Fibroblast of the conjunctiva (primary cell): ENCODE measurements at places on chromosomes 5 and 9.

DNA sequence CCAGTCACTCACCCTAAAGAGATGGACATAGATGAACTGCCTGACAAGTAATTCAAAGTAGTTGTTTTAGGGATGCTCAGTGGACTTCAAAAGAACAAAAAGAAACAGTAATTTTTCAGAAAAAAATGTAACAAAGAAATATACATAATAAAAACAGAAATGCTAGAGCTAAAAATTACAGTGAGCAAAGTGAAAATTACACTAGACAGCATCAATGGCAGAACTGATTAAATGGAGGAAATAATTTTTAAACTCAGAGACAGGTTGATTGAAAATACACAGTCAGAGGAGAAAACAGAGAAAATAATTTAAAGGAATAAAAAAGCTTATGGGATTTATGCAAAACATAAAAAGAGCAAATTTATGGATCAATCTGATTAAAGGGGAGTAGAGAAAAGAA lies 1968.4 kb downstream of the EFNA5 start:
- no peak for DNase-seq

GRCh38 chr5:79109527-79110492 lies 1.8 kb upstream of the BHMT start:
- DNase-seq: no peak

- no peak for DNase-seq
These were observed 66.0 kb upstream of the ANGPTL2 start for GRCh38 chr9:127188396-127188795.

DNA sequence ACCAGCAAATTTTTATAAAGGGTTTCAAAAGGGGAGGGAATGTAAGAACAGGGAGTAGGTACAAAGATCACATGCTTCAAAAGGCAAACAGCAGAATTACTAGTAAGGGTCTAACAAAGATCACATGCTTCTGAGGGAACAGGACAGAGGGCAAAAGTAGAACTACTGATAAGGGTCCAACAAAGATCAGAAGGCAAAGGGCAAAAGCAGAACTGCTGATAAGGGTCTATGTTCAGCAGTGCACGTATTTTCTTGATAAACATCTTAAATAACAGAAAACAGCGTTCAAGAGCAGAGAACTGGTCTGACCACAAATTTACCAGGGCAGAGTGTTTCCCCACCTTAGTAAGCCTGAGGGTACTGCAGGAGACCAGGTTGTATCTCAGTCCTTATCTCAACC lies 469.5 kb upstream of the PIK3R1 start:
- no peak for DNase-seq

- no peak for DNase-seq
These were observed 61.3 kb downstream of the GDA start for GRCh38 chr9:72210522-72210921.

DNA sequence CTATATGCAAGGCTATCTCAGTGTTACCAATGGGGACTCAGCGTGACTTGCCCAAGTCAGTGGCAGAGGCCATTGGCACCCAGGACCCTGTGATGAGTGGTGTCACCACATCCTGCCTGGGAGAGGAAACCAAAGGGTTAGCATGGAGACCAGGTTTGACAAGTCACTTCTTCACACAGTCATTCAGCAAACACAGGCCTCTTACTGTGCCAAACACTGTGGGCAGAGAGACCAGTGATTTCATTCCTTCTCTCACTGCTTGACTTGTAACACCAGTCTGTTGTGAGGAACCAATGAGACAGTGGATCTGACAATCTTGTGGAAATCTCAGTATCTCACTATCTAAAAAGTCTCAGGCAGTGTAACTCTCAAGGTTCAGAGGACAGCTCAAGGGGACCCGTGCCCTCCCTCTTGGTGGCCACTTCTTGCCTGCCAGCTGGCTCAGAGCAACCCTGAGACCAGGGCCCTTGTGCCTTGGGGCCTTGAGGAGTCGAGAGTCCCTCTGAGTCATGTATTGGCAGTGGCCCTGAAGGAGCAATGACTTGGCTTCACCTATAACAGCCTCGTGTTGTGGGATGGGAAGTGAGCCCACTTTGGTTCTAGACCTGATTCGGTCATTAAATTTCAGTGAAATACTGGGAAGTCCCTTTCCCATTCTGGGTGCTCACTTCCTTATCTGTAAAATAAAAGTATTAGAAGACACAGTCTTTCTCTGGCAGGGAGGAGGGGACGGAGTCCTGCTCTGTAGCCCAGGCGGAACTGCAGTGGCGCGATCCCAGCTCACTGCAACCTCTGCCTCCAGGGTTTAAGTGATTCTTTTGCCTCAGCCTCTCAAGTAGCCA lies 1.6 kb downstream of the FABP6 start:
- DNase-seq: no peak

DNA sequence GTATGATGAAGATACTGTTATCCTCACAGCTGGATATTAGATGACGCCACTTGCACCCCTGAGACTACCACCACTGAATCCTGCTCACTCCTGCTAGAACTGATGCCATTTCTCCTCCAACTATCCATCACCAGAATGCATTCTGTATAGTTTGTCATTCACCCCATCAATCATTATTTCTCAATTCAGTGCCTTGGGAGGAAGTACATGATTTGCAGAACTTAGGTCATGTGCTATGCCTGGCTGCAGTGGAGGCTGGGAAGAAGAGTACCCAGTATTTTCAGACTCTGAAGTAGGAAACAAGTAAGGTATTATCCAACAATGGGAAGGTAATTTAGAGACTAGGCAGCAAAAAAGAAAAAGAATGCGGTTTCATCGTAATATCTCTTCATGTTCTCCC lies 26.2 kb upstream of the HSD17B4 start:
- DNase-seq: no peak

- DNase-seq: no peak
These were observed 403.5 kb downstream of the DMRT2 start for GRCh38 chr9:1453636-1454035.

- no peak for DNase-seq
These were observed 138.3 kb downstream of the HSD17B3 start for GRCh38 chr9:96163712-96164111.

DNA sequence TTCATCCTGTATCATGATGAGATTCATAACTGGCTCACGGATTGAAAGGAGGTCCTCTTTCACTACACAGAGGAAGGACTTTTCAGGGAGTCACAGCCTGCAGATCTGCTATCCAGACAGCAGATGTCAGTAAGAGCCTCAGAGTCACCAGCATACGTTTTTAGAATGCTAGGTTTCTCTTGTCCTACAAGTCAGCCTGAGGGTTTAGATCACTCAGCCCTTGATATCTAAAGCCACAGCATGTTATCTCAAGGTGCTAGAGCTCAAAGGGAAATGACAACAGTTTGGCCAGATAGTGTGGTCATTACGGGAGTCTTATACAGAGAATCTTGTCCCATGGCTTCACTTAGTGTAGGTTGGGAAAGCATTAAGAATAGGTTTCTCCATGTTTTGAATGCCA lies 30.9 kb upstream of the SLC46A2 start:
- DNase-seq: peak; percentile 33

- DNase-seq: peak; percentile 85
These were observed 53.2 kb downstream of the ZNF474 start for GRCh38 chr5:122182491-122182921.

DNA sequence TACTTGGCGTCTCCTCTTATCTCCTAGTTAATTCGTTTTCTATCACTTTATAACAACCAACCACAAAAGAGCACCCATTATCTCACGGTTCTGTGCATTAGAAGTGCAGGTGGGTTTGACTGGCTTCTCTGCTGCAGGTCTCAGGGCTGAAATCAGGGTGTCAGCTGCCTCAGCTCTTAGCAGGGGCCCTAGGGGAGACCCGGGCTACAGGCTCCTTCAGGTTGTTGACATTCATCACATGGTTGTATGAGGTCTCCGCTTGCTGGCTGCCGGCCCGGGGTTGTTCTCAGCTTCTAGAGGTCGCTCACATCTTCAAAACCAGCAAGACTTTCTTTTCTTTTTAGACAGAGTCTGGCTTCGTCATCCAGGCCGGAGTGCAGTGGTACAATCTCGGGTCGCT lies 2.9 kb upstream of the ZMYND19 start:
- DNase-seq: no peak

DNA sequence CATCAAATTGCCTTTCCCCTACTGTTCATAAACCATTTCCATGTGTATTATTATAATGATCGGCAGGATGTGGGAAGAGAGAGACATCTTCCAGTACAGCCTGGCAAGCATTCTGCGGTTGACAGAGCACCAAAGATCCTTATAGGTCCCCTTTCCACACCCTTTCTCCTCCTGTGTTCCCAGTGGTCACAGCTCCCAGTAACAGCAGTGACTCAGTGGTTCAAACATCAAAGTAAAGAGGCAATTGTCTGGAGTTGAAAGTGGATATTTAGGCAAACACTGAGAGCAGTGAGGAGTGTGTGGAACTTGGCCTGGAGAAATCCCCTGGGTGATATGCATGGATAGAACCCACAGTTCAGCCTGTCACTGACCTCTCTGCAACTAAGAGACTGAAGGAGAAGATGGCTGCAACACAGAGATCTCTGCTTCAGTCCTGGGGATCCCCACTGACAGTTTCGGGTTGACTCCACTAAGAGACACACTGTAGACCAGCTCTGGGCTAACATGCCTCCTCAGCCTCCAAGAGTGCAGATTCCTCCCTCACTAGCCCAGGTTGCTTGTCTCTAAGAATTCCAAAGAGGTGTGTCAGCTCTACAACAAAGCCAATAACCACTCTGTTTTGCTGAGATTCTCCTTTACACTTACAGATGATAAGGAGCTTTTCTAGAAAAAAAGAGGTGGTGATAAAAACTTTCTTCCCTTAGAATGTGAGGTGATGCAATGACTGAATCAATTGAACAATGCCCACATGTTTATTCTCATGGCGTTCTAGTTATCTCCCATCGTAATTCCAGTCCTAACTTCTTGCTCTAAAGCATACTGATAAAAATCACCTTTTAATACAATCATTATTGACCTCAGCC lies 94.4 kb upstream of the IL6ST start:
- no peak for DNase-seq

- DNase-seq: no peak
These were observed 495 bp downstream of the OSTF1 start for GRCh38 chr9:75088646-75089372.

DNA sequence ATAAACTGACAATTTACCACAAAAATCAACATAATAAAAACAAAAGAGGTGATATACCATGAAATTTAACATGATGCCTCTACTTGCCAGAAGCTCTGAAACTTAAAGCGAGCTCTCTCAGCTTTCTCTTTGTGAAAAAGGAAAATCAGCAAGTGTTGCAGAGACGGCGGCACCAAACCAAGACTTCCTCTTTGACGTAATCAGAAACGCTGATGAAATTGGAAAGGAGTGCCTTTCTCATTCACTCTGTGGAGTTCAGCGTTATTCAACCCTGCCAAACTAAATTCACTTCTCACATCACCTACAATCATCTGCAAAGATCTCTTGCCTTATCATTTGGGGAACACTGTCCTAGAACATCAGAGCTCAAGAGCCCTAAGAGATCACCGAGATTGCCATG lies 32.2 kb downstream of the ANXA6 start:
- DNase-seq: no peak

GRCh38 chr9:116152390-116152789 lies 1.2 kb upstream of the PAPPA start:
- DNase-seq: no peak

GRCh38 chr5:139733010-139733688 lies 62.5 kb upstream of the PSD2 start:
- no peak for DNase-seq

- no peak for DNase-seq
These were observed 25.9 kb downstream of the ARPC5L start for GRCh38 chr9:124887832-124888231.

GRCh38 chr9:28801144-28801799 lies 1228.0 kb upstream of the C9orf72 start:
- no peak for DNase-seq

DNA sequence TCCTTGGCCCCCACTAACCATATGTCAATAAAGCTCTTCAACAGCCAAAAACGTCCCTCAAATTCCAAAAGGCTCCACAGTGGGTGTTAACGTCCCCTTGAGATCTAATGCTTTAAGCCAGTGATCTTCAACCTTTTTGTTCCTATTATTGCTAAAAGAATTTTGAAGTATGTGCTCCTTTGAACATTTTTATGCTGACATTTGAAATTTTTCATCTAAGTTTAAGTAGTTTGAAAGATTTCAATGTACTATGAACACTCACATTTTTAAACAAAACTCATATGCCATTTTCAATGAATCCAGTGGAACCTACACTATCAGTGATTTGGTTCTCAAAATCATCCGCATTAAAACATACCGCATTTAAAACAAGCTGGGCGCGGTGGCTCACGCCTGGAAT lies 29.9 kb downstream of the AUH start:
- no peak for DNase-seq

DNA sequence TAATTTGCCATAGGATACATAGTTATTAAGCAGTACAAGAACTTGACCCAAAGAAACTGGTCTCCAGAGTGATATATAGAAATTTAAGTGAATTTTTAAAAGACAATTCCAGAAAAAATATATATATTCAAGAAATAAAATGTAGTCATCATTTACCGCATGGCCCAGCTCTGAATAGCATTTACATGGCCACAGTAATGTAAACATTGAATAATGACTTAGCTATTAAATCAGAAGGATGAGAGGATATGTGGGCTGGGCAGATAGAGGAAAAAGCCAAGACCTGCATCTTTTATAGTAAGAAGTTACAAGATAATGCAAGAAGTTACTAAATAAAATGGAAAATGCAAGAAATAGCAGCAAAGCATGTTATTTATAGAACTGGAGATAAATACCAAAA lies 405.2 kb upstream of the WWC1 start:
- DNase-seq: no peak

DNA sequence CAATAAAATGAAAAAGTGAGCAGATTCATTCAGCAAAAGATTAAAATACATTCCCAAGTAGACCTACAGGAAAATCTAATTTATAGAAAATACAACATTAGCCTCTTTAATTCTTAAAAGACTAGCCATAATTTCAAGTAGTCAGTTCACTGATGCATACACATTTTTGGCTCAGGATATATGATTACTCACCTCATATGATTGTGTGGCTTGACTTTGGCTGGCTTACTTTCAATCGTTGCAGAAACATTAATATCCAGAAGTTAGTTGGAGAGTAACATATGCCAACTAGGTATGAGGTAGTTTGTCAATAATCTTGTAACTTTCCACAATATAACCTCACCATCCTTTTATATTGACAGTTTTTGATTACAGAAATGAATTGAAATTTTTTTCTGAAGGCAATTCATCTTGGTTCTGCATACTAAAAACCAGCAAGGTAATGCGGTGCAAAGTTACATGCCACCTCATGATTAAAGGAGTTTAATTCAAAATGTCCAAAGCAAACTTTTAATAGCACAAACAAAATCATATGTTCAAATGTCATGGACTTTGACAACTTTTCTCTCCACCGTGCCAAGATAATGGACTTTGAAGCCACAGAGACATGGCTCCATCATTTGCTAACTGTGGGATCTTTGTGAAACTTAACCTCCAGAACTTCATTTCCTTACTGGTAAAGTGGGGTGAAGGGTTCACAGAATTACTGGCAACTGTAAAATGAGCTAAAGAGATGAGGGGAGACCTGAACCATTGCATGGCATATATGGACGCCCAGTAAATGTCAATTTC lies 76.6 kb upstream of the PAM start:
- DNase-seq: peak; percentile 28

GRCh38 chr9:114958021-114958843 lies 27.8 kb upstream of the TNFSF8 start:
- no peak for DNase-seq

- peak; percentile 47 for DNase-seq
These were observed 36.3 kb upstream of the EBF1 start for GRCh38 chr5:159135896-159136531.
